OCI-LY7 (cell line): ENCODE measurements at places on chromosomes 3 and 15. TPM values are rescaled to one million over a fixed set of nuclear protein-coding genes. Genes with fewer than 3 reads are reported as not detected.

GRCh38 chr3:129530251-129530791 lies 1.9 kb downstream of the RHO start:
- no peak for DNase-seq

- DNase-seq, result no peak
Measured at GRCh38 chr3:99825004-99825640, 7.5 kb downstream of the CMSS1 start.

- DNase-seq, result no peak
Measured at GRCh38 chr3:173618703-173619102, 221.2 kb downstream of the NLGN1 start.

DNA sequence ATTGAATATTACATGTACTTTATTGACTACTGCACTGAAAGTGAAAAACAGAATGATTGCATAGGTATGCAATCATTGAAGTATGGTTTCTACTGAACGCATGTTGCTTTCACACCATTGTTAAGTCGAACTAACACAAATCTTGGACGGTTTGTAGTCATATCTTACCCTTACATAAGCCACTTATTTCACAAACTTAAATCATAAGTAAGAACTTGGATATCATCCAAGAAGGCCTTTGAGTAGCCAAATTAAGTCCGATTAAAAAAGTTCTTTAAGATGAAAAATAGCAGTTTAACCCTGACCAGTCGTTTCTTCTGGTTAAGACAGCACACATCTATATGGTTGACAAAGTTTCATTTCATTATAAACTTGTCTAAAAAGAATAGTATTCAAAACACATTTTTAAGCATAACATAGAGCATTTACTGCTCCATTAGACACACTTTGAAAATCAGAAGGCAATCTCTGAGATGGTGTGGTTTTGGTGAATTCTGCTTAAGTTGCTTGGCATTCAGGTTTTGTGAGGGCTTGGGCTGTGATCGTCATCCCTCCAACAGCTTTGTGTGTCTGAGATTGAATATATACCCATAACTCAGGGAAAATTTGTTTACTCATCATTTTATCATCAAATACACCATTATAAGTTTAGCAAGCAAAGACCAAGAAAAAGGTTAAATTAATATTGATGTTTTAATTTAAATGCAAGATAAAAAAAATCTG lies 92.2 kb downstream of the NFKBIZ start:
- no peak for DNase-seq

GRCh38 chr3:78255403-78255802 lies 1215.5 kb downstream of the ROBO2 start:
- DNase-seq, result no peak

DNA sequence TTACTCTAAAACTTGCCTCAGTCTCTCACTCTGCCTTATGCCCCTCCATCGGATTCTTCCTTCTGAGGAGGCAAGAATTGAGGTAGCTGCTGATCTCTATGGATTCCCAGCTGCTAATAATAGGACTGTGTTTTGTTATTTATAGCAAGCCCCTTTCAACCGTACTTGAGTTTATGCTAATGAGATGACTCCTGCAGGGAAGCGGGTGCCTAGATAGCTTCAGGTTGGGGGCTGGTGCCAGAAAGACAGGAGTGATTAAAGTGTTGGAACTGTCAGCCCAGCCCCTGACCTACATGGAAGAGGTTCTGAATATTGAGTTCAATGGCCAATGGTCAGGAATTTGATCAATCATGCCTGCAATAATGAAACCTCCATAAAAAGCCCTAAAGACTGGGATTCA lies 21.8 kb upstream of the LIMD1 start:
- no peak for DNase-seq

GRCh38 chr3:111784001-111784400 lies 75.1 kb upstream of the PHLDB2 start:
- DNase-seq, result no peak

DNA sequence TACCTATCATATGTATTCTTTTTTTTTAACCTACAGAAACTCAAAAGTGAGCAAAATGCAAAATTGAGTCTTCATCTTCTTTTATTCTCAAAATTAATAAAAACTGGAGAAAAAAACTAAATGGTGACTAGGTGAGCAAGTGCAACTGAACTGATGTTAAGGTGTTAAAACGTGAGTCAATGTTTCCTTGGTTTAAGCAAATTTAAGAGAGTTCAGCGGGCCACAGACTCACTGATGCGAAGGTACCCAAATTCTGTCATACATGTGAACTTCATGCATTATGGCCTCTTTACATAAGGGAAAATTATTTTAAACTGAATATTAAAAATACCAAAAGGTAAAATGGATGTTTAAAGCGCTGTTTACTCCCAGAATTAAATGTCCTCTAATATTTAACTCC lies 206.6 kb downstream of the FOXP1 start:
- peak; percentile 32 for DNase-seq

DNA sequence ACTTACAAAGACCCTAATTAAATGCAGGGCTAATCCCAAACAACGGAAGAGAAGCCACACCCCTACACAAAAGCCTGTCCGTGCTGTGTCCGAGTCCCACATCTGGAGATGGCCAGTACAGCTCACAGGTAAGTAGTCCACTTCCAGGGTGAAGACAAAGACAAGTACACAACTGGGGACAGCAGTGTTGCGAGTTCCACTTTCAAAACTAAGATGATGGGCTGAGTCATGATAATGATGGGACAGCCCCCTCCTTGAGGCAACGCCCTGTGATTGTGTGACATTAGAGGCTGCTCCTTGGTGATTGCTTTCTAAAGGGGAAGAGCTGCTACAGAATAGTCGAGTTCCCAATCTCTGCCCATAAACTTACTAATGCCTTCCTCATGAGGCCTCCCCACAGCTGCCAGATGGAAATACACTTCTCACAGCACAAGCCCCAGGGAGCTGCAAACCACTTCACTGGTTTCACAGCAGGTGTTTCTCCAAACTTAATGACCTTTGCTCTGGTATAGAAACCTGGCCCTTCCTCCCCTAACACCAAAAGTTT lies 27.6 kb downstream of the RFT1 start:
- DNase-seq, result peak; percentile 27

DNA sequence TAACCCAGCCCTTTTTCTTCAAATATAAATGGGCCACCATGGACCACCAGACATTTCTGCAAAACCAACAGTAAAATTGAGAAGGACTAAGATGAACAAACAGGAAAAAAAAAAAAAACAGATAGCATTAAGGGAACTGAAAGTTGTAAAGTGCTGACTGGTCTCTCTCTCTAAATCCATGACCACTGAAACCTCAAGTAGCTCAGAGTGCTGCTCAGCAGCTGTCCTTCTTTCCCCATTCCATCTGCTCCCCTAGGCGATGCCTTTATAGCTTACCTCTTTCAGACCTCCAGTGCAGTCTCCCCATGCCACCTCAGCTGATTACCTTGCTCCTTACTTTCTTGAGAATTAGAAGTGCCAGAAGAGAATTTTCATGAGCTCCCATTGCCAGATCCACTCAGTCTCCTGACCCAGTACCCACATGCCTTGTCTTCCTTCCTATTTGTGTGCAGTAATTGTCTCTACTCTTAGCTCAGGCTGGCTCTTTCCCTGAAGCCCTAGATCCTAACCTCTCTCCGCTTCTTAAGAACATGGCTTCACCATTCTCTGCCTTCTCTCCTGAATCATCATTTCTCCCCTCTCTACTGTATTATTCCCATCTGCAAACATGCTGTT lies 23.9 kb upstream of the XIRP1 start:
- peak; percentile 81 for DNase-seq

DNA sequence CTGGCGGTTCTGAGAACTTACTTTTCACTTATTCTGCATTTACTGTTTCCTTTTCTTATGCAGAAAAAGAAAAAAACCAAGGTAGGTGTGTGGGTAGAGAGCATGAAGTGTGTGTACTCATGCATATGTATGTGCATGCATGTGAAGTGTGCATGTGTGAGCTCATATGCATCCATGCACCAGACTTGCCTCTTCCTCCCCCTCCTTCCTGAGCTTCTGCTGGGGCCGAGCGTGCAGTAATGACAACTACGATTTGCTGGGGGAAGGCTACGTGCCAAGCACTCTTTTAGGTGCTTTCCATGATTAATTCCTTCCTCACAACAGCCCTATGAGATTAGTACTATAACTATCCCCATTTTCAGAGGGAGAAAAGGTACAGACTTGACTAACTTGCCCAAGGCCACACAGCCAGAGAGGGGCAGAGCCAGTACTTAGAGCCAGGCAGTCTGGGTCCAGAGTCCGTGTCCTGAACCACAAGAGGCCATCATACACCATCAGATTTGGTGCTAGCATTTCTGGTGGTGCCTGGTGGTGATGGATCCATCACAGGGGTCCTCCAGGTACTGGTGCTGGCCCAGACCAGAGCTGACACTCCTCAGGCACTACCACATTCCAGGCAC lies 46.7 kb downstream of the CAPN3 start:
- DNase-seq, result no peak

DNA sequence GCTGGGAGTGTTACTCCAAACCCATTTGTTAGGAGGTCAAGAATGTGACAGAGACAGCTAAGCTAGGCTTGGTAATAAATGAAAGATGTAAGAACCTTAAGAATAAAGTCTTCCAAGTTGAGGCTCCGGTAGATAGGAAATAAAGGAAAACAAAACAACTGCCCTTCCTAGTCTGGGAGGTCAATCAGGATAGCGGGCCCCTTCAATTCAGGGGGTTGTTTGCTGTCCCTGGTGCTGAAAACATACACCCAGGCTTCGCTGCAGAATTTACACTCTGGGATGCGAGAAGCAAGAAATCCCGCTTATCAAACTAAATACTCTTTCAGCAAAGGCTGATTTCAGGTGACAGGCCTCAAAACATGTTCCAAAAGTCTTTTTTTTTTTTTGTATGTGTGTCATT lies 393.4 kb downstream of the NTRK3 start:
- no peak for DNase-seq

- DNase-seq, result no peak
Measured at GRCh38 chr3:123389628-123389918, 59.3 kb downstream of the ADCY5 start.

GRCh38 chr3:97970156-97970555 lies 2.1 kb downstream of the RIOX2 start:
- DNase-seq, result no peak

- no peak for DNase-seq
Measured at GRCh38 chr15:83992324-83993031, 243.1 kb upstream of the GOLGA6L4 start.

GRCh38 chr3:14861446-14862302 lies 42.9 kb downstream of the FGD5 start:
- no peak for DNase-seq

KNG1 gene
- not detected in 2 replicates for total RNA-seq

C3orf33 gene
- total RNA-seq, result 0.40 and 0.74 TPM in 2 replicates

CHST2 gene
- 1.1 and 1.2 TPM in 2 replicates for total RNA-seq

IL17RD gene
- 0.35 and 0.36 TPM in 2 replicates for total RNA-seq
